ENCODE measurements at places on chromosomes 16 and 17. TPM values are rescaled to one million over a fixed set of nuclear protein-coding genes. Genes with fewer than 3 reads are reported as not detected.

- H3K4me3 ChIP-seq = no peak overlapping the region
- no peaks in the 10 kb centered on the region for H3K4me1 ChIP-seq
- no peaks in the 10 kb centered on the region for H3K36me3 ChIP-seq
- no peaks in the 10 kb centered on the region for H3K27me3 ChIP-seq
- no peak overlapping the region for H3K27ac ChIP-seq
Measured at GRCh38 chr16:62079236-62079635, 43.0 kb upstream of the CDH8 start.

- peak; percentile 83 for DNase-seq
- peaks cover 34% of the 10 kb centered on the region for H3K27me3 ChIP-seq
- peak overlapping the region; percentile 73 for H3K27ac ChIP-seq
- peak overlapping the region; percentile 66 for H3K4me3 ChIP-seq
- H3K4me1 ChIP-seq = peaks cover 23% of the 10 kb centered on the region
Measured at GRCh38 chr17:7046127-7046724, 2.3 kb upstream of the SLC16A11 start.

The SLC5A10 gene
- total RNA-seq = 0.17 TPM

The CCR7 gene
- 49.9 TPM for total RNA-seq

GRCh38 chr16:22220069-22220440 lies 14.0 kb downstream of the EEF2K start:
- peaks cover 2% of the 10 kb centered on the region for H3K36me3 ChIP-seq
- no peaks in the 10 kb centered on the region for H3K27me3 ChIP-seq
- H3K4me3 ChIP-seq = no peak overlapping the region
- peaks cover 4% of the 10 kb centered on the region for H3K4me1 ChIP-seq

The PRR15L gene
- total RNA-seq = not detected

- H3K4me1 ChIP-seq = no peaks in the 10 kb centered on the region
- H3K27me3 ChIP-seq = no peaks in the 10 kb centered on the region
- no peak overlapping the region for H3K27ac ChIP-seq
- H3K4me3 ChIP-seq = no peak overlapping the region
Measured at GRCh38 chr17:67633751-67634211, 84.0 kb upstream of the NOL11 start.

The ACTG1 gene
- total RNA-seq = 3,491 TPM

GRCh38 chr17:57016764-57017116 lies 38.8 kb downstream of the SCPEP1 start:
- H3K4me1 ChIP-seq = no peaks in the 10 kb centered on the region
- no peak overlapping the region for H3K4me3 ChIP-seq
- no peaks in the 10 kb centered on the region for H3K36me3 ChIP-seq
- no peak for DNase-seq
- no peaks in the 10 kb centered on the region for H3K27me3 ChIP-seq

DNA sequence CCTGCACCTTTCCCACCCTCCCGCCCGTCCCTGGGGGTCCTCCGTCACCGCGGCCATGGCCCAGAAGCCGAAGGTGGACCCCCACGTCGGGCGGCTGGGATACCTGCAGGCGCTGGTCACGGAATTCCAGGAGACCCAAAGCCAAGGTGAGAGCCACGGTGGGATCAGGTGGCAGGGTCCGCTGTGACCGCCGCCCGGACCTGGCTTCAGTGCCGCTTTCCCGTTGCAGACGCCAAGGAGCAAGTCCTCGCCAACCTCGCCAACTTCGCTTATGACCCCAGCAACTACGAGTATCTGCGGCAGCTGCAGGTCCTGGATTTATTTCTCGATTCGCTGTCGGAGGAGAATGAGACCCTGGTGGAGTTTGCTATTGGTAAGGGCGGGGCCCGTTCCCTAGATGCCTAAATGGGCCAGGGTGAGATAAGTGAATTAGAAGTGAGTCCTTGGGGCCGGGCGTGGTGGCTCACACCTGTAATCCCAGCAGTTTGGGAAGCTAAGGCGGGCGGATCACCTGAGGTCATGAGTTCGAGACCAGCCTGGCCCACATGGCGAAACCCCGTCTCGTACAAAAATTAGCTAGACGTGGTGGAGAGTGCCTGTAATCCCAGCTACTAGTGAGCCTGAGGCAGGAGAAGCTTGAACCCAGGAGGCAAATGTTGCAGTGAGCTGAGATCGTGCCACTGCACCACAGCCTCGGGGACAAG lies 617 bp downstream of the ARMC7 start:
- H3K4me1 ChIP-seq = peaks cover 54% of the 10 kb centered on the region
- H3K36me3 ChIP-seq = no peaks in the 10 kb centered on the region
- H3K27ac ChIP-seq = peak overlapping the region; percentile 86
- no peaks in the 10 kb centered on the region for H3K27me3 ChIP-seq

- peaks cover 16% of the 10 kb centered on the region for H3K27me3 ChIP-seq
- H3K27ac ChIP-seq = peak overlapping the region; percentile 84
- H3K4me1 ChIP-seq = peaks cover 34% of the 10 kb centered on the region
- H3K4me3 ChIP-seq = peak overlapping the region; percentile 27
Measured at GRCh38 chr16:85171759-85172454, 59.6 kb upstream of the CIBAR2 start.
